ENCODE measurements at places on chromosomes 3 and 15. TPM values are rescaled to one million over a fixed set of nuclear protein-coding genes. Genes with fewer than 3 reads are reported as not detected.

CISH gene
- 57.0 TPM for total RNA-seq

SENP8 gene
- 5.8 TPM for total RNA-seq

PLOD2 gene
- total RNA-seq, result 33.0 TPM

ZFYVE19 gene
- 23.1 TPM for total RNA-seq

FLNB gene
- total RNA-seq, result 57.7 TPM

PIGZ gene
- total RNA-seq, result 5.9 TPM

DNAH12 gene
- 0.32 TPM for total RNA-seq

TGFBR2 gene
- total RNA-seq, result 107 TPM

CADPS gene
- 13.2 TPM for total RNA-seq

APBA2 gene
- 1.0 TPM for total RNA-seq

SLC51B gene
- total RNA-seq, result not detected

CKMT1A gene
- not detected for total RNA-seq

GOLGA8S gene
- 0.22 TPM for total RNA-seq

GADL1 gene
- 0.58 TPM for total RNA-seq

ANKUB1 gene
- not detected for total RNA-seq

ROPN1B gene
- 2.0 TPM for total RNA-seq

ABI3BP gene
- total RNA-seq, result 18.0 TPM

CA12 gene
- total RNA-seq, result 0.20 TPM

DALRD3 gene
- 24.7 TPM for total RNA-seq

CLDN18 gene
- not detected for total RNA-seq

SCG3 gene
- 0.10 TPM for total RNA-seq

SLC24A5 gene
- total RNA-seq, result not detected

ZBTB38 gene
- 139 TPM for total RNA-seq

PDHB gene
- 159 TPM for total RNA-seq

FSIP1 gene
- 1.8 TPM for total RNA-seq

SCAANT1 gene
- total RNA-seq, result not detected

PRTG gene
- total RNA-seq, result 2.1 TPM

SLC9A9 gene
- 3.5 TPM for total RNA-seq

SPESP1 gene
- total RNA-seq, result 11.0 TPM

LRRC3B gene
- total RNA-seq, result 0.25 TPM

CP gene
- 0.68 TPM for total RNA-seq

HEMK1 gene
- total RNA-seq, result 7.8 TPM

TTLL3 gene
- 9.7 TPM for total RNA-seq

CYP1A2 gene
- not detected for total RNA-seq

MOBP gene
- not detected for total RNA-seq

ARRDC4 gene
- total RNA-seq, result 18.2 TPM

HACD3 gene
- total RNA-seq, result 7.5 TPM

THSD4 gene
- total RNA-seq, result 90.1 TPM
